ENCODE measurements at places on chromosomes 3 and 15.
A peak's percentile ranks its signal among the peaks of the same experiment; 100 is the strongest.

GRCh38 chr15:62122249-62122648 lies 42.8 kb downstream of the C2CD4B start:
- DNase-seq = no peak

GRCh38 chr15:89912674-89913396 lies at the start of gene ARPIN:
TSS of gene ARPIN (minus strand) at chr15:89912952. CDS start at chr15:89912835, 117 bp downstream.
- peak; percentile 81 for DNase-seq

DNA sequence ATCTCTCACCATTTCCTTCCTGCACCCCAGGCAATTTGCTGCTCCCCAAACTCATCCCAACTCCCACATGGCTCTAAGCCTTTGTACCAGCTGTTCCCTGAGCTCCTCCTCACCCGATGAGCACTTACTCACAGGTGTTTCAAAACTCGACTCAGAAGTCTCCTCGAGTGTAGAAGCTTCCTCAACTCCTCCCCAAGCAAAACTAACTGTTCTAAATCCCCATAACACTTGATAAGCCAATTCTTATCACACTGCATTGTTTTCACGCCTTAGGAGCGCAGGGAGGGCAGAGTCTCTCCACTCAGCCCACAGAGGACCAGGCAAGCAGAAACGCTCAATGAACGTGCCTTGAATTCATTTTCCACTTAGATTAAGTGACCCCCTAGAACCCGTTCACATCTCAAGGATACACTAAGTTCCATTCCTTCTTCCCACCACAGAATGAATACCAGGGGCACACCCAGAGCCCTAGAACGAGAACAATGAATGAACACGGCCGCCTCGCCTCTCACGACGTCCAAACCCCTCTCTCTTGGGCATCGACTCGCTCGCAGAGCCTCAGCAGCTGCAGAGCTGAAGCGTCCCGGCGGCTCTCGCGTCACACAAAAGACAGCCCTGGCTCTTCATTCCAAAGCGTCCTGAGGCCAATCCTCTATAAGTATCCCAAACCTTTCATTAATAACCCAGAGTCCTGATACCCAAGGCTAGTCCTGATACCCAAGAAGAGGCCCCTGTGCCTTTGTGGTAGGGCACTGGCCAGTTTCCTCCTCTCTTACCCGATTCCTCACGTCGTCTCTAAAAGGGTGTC lies 1.1 kb downstream of the RAF1 start:
- peak; percentile 67 for DNase-seq

- DNase-seq = no peak
Observed at GRCh38 chr3:64801856-64802255, 114.1 kb upstream of the ADAMTS9 start.

DNA sequence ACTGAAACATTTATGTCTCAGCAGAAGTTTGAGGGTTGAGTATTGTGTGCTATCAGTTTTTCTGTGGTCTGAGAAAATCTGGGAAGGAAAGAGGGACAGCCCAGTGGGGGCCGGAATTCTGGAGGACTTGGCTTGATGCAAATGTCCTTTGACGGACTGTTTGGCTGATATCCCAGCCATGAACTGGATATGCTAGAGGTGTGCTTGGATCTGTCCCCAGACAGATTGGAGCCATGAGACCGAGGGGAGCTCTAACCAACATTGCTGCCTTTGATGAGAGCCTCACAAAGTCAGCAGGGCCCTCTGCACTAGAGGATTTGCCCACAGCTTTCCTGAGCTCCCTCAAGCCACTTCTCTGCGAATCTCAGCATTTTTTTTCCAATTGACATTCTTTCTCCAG lies 405.6 kb downstream of the NTRK3 start:
- no peak for DNase-seq

GRCh38 chr3:134317106-134317947 lies 56.9 kb downstream of the AMOTL2 start:
- no peak for DNase-seq

DNA sequence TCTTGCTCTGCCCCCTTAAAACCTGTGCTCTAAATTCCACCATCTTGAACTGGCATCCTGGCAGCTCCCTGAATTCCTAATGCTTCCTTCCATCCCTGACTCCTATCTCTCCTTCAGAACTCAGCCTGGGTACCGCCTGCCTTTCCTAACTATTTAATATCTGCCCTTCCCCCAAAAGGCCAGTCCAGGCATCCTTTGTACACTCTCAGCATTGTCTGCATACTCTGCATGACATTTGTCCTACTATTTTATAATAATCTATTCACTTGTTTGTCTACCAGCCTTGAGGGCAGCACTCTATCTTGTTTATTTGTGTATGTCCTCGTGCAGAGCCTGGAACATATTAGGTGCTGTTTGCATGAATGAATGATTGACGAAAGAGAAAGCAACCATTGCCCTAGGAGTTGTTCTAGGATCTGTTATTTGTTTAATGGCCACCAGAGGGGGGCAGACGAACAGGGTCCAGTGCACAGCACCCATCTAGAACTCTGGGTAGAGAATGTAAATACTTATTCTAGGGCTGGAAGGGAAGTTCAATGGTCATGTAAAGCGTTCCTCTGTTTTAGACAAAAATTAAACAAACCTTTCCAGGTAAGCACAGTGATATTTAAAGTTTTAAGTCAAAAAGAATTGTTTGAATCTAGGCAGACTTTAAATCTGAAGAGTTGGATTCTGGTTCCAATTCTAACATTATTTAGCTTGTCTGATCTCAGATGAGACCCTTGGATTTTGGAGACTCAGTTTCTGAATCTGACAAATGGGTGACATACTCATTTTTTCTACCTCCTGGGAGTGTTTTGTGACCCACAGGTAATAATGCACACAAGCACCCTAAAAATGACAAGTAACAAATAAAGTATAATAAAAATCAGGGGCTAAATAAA lies 125.8 kb upstream of the GALNT15 start:
- DNase-seq = peak; percentile 55

GRCh38 chr3:37093481-37093880 lies 80.9 kb downstream of the LRRFIP2 start:
- no peak for DNase-seq

DNA sequence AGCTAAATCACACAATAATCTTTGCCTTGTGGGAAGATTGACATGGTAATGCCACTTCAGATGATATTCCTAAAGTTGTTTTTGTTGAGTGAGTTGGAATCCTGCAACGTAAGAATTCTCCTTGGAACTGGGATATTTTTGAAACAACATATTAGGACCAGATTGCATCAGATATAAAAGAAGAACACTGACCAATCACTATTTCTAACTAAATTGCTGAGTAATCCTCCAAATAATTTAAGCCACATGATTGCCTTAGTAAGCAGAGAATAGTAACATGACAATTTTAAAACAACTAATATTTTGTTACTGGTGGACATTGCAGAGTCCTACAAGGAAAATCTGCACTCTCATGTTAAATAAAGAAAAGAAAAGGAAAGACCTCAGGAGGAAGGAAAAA lies 353.9 kb upstream of the LMCD1 start:
- no peak for DNase-seq

DNA sequence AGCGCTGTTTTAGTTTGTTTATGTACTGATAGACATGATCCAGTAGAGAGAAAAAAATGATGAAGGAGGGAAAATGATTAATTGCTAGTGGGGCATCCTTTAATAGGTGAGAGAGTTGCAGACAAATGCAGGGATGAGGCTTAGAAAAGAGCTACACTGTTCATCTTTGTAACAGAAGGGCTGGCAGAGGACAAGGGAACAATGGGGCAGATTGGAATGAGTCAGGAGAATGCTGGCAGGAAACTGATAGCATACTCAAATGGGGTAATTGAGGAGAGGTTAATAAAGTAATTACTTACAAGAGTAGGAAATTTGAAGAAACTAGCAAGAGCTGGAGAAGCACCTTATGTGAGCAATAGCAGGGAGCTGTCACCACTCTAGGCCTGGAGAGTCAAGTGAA lies 170.9 kb downstream of the OXSM start:
- no peak for DNase-seq

- DNase-seq = no peak
Observed at GRCh38 chr3:48289659-48290058, 43.8 kb downstream of the SPINK8 start.

DNA sequence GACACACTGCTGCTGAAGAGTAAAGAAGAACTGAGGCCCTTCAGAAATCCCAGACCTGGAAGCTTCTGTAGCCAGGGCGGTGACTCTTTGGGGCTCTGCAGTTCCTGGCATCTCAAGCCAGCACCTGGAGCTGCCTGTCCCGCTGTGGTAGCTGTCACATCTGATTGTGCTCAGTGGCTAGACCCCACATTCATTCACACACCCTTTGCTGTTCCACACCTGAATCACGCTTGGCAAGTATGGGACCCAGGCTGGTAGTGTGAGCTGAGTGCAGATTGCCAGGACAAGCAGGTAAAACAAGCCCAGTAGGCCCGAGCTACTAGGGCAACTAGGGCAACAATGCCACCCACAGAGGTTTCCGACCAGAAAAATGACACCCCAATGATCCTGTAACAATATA lies 218.2 kb downstream of the VGLL3 start:
- no peak for DNase-seq

GRCh38 chr3:56835650-56836227 lies 34.0 kb upstream of the ARHGEF3 start:
- no peak for DNase-seq

DNA sequence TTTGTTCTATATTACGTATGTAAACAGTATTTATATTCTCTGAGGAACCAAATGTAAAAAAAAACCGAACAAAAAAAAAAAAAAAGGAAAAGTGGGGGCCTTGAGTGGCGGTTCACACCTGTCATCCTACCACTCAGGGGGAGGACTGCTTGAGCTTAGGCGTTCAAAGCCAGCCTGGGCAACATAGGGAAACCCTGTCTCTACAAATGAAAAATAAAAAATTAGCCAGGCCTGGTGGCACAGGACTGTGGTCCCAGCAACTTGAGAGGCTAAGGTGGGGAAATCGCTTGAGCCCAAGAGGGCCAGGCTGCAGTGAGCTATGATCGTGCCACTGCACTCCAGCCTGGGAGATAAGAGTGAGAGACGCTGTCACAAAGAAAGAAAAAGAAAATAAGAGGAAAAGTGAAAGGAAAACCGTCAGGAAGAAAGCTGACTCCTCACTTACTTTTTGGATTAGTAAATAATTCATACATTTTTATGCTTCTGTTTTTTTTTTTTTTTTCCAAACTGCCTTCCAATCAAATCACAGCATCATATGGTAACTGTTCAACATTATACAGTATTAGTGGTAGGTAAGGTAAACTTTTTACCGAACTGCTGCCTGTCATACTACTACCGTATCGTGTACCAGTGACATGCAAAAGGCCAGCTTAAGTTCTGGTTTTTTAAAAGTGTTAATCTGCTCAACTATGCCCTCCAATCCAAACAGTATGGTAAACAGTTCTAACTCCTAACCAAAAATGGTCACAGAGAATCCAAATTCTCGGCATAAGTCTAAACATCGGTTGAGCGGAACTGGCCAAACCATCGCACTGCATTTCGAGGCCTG lies 1.2 kb downstream of the PHC3 start:
- DNase-seq = no peak

DNA sequence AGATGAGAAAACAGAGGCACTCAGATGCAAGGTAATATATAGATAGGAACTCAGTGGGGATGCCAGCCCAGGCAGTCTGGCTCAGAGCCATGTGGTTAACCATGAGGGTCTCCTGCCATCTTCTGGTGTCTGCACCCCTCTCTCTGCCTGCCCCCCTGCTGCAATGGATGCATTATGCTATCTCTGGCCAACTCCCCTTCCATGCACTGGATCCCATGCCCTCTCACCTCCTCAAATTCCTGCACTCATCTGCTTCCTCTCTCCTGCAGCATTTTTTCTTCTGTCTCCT lies 163.2 kb downstream of the STT3B start:
- DNase-seq = no peak

GRCh38 chr3:49812916-49813496 lies 747 bp downstream of the UBA7 start:
- no peak for DNase-seq

GRCh38 chr3:73592154-73593144 lies 32.3 kb downstream of the PDZRN3 start:
- DNase-seq = no peak

- DNase-seq = no peak
Observed at GRCh38 chr3:69085168-69085832, 563 bp downstream of the ARL6IP5 start.

- DNase-seq = no peak
Observed at GRCh38 chr3:81394651-81395524, 366.6 kb downstream of the GBE1 start.

- no peak for DNase-seq
Observed at GRCh38 chr15:49082960-49083359, 36.7 kb upstream of the SECISBP2L start.

GRCh38 chr3:57855943-57856342 lies 99.8 kb downstream of the SLMAP start:
- no peak for DNase-seq

GRCh38 chr3:10753964-10754363 lies 62.1 kb upstream of the SLC6A11 start:
- peak; percentile 54 for DNase-seq

DNA sequence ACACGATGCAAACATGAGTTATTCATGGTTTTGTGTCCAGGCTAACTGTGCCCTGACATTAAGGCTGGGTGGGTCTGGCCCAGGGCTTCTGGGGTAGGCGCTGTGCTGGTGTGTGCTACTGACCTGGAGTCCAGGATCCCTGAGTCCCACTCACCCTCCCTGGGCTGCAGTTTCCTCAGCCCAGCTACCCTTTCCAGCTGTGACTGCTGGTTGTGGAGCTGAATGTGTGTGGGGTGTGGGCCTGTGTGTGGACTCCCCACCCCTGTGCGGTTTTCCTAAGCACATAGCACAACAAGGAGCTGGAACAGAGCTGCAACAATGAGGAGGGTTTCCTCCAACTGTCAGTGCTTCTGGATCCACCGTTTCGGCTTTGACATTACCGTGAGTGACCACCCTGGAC lies 38.0 kb downstream of the SMAD3 start:
- DNase-seq = no peak

- DNase-seq = peak; percentile 30
Observed at GRCh38 chr15:73573572-73573971, 59.6 kb downstream of the NPTN start.

DNA sequence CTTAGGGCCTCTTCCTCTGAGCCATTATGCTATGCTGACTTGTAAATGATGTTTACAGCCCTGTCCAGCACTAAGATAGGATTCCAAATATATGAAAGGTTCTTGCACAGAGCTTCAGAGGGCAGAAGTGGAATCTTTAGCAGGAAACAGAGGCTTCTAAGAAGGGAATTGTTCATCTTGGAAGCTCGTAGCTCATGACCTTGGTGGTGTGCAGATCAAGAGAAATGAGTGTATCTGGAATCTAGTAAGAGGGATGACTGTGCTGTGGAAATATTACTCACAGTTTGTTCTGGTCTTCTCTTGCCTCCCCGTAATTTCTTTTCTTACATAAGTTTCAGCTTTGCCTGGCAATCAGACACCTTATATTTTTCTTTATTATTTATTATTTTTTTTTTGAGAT lies 175.8 kb downstream of the SPATA16 start:
- DNase-seq = no peak

- no peak for DNase-seq
Observed at GRCh38 chr15:74245342-74245931, 9.3 kb downstream of the CCDC33 start.

GRCh38 chr3:113533534-113533892 lies 1.2 kb downstream of the SIDT1 start:
- DNase-seq = no peak

Data from right hindlimb (tissue), 1 donor.